ENCODE measurements at places on chromosomes 2 and 18.
A peak's percentile ranks its signal among the peaks of the same experiment; 100 is the strongest.

- DNase-seq = no peak
Observed at GRCh38 chr2:222232372-222232771, 66.4 kb downstream of the PAX3 start.

DNA sequence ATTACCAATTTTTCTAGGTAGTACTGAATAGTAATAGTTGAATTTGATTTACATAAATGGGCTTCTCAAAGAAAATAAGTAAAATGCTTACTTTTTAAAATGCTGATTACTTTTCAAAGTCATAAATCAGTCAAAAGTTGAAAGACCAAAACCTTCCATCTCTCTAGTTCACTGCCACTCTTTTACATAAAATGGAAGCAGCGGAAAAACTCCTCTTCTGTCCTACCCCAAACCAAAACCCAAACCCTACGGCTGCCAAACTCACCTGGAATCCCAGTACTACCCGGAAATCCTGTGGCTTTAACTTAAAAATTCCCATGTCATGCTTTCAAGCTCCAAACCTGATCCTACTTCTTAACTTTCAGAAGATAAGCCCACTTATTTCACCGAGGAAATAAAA is 81.2 kb upstream of the MAPRE2 start:
- DNase-seq = no peak

DNA sequence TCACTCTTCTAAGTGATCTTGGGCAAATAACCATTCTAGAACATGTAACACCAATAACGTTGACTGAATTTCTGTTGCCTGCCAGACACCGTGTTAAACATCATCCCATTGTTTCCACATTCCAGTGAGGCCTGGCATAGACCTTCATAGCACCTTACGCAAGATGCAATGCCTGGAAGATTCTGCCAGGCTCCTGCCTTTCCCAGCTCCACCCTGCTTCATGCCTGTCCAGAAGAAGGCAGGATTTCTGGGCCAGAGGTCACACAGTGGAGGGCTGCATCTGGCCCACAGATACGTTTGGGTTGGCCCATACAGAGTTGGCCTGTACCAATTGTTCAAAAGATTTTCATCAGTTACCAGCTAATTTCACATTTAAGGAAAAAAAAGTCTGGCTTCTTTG is 46.3 kb downstream of the EN1 start:
- no peak for DNase-seq

GRCh38 chr2:72145658-72146329 is 1.9 kb downstream of the CYP26B1 start:
- no peak for DNase-seq

- no peak for DNase-seq
Observed at GRCh38 chr18:48542513-48543181, 3.8 kb downstream of the CTIF start.

DNA sequence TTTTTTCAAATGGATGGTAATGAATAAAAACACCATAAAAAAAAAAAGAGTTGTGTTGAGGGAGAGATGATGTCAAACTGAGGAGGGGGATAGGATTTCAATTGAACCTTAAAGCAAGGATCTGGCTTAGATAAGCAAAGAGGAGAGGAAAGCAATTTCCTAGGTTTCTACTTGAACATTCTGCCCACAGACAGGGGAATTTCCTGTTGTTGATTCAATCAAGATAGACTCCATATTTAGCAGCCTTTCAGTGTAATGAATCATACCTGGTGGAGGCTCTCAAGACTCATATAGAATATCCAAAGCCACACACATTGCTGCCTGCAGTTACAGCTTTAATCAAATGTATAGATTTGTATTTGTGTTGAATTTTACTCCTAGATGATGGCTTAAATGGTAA is 294.4 kb upstream of the PIK3C3 start:
- no peak for DNase-seq

DNA sequence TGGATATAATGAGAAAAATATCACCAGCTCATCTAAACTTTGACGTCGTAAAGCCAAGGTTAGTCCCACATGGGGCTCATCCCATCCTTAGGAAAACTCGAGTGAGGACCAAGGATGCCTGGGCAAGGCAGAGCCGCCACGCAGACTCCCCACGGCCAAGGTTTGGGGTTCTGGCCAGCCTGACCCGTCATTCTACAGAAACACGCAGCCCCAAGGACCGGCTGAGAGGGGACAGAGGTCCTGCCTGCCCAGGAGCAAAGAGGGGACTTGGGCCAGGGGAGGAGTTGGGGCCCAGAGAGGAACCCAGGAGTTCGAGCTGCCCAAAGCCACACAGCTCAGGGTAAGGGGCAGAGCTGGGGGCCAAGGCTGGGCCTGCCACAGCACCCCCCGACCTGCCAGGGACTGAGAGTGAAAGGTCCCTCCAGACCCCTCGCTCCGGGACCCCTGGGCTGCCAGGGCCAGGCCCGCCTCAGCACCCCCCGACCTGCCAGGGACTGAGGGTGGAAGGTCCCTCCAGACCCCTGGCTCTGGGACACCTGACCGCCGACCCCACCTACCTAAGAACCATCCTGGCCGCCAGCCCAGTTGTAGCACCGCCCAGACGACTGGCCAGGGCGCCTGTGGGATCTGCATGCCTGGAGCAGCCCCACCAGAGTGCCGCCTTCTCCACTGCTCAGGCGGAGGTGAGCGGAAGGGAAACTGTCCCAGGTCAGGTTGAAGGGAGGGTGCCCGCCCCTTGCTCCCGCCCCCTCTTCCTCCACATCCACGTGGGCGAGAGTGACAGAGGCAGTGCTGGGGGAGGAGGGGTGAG is at the start of gene PDCD1:
TSS of gene PDCD1 (minus strand) at position 689 of the 811 bp plus-strand sequence. CDS start at position 633, 56 bp downstream.
- DNase-seq = no peak

- DNase-seq = no peak
Observed at GRCh38 chr18:36314098-36314497, 16.6 kb downstream of the FHOD3 start.

GRCh38 chr2:240450532-240451107 is 15.2 kb downstream of the GPC1 start:
- no peak for DNase-seq

GRCh38 chr2:121478996-121479745 is 51.5 kb upstream of the RNU4ATAC start:
- DNase-seq = no peak

DNA sequence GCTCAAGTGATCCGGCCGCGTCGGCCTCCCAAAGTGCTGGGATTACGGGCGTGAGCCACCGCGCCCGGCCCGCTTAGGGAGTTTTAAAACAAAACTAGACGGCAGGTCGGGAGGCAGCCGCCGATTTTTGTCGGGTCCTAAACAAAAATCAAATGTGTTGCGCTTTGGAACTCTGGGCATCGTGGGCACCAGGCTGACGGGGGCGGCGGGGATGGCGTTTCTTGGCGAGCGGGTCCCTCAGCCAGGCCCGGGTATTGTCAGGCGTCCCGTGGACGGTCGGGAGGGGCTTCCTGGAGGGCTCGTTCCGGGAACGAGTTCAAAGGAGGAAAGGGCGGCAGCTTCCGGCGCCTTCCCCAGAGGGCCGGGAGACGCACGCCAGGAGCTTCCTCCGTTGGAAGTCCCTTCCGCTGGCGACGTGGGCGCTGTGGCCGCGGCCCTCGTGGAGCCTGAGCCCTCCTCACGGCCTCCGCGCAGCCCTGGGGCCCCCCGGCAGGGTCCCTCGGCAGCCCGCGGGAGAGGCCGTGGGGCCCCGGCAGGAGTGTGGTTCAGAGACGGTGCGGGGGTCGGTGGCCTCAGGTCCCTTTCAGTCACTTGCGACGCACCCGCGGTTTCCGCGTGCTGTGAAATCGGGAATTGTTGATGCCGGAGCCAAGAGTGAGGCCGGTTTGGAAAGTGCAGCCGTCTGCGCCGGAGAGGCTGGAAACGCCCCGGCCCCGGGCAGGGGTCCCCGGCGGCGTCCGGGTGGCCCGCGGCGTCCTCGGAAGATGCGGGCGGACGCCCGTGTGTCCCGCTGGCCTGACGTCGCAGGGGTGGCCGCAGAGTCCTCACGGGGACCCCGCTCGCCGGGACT is 59.3 kb downstream of the EMILIN2 start:
- DNase-seq = peak; percentile 89

DNA sequence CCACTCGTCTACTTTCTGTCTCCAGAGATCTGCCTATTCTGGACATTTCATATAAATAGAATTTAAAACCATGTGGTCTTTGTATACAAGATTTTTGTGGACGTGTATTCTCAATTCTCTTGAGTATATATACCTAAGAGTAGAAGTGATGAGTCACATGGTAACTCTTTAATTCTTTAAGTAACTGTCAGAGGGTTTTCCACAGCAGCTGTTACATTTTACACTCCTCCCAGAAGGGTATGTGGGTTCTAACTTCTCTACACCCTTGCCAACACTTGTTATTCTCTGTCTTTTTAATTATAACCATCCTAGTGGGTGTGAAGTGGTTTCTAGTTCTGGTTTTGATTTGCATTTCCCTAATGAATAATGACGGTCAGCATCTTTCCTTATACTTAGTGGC is 70.9 kb downstream of the MAP3K20 start:
- DNase-seq = no peak

GRCh38 chr2:238864207-238865014 is 16.5 kb downstream of the TWIST2 start:
- peak; percentile 96 for DNase-seq

- no peak for DNase-seq
Observed at GRCh38 chr2:207224381-207224780, 58.6 kb upstream of the KLF7 start.

GRCh38 chr2:84970210-84970867 is 622 bp upstream of the KCMF1 start:
- DNase-seq = peak; percentile 75

- DNase-seq = no peak
Observed at GRCh38 chr2:84908948-84909713, 3.7 kb downstream of the TMSB10 start.

DNA sequence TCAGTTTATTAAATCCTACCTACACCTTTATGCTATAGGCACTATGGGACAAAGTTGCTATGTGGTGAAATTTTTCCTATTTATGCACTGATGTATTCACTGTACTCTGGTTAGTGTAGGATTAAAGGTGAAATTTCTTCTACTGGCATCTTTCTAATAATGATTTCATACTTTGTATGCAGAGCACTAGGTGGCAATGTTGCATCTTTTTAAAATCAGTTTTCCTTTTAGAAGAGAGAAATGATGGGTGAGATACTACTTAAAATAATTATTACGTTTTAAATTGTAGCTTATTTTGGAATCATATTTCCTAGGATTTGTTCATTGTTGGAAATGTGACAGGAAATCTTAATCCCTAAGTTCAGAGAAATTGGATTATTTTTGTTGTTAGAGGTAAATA is 150.9 kb downstream of the CD8B2 start:
- DNase-seq = no peak

- no peak for DNase-seq
Observed at GRCh38 chr2:85822766-85823165, 66.0 kb downstream of the ST3GAL5 start.

- no peak for DNase-seq
Observed at GRCh38 chr2:43375746-43376522, 149.5 kb upstream of the ZFP36L2 start.

GRCh38 chr18:79986726-79987125 is 1.6 kb downstream of the TXNL4A start:
- no peak for DNase-seq

GRCh38 chr2:109638795-109639194 is 24.6 kb downstream of the SOWAHC start:
- DNase-seq = no peak

DNA sequence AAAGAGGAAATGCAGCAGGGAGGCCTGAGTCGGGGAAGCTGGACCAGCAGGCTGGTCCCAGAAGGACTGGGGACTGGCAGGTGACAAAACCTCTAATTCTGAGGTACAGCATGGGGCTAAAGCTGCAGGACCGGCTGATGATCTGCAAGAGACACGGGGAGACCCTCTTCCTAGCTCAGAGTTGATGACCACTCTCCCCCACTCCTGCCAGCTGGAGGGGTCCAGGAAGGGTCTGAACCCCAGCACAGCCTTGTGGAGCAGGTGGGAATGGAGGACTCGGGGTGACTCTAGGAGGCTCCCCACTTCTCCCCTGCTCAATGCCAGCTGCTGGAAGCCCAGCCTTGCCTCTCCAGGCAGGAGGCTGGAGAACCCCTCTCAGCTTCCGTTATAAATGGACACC is 67.7 kb downstream of the TWIST2 start:
- DNase-seq = no peak

DNA sequence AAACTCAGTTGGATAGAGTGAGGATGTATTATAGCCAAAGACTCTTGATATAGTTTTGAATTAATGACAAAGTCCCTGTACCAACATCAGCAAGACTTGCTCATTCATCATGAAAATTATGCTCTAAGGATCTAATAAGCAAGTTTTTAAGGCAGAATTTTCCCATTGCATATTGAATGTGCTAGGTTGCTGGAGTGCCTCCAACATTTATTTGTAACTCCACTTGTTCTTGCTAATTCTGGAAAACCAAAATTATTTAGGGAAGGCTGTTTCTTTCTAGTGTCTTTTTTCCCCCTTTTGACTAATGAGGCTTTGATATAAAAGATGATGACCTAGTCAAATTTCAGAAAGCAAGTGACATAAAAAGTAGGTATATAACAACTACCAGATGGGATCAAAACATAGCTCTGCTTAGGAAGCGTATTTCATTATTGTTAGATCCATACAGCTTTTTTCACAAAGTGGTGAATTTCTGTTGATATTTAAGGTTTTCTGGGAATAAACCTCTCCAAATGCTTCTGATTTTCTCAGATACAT is 7.7 kb downstream of the SLC4A10 start:
- no peak for DNase-seq

GRCh38 chr2:180169474-180169873 is 162.4 kb upstream of the CWC22 start:
- DNase-seq = no peak

DNA sequence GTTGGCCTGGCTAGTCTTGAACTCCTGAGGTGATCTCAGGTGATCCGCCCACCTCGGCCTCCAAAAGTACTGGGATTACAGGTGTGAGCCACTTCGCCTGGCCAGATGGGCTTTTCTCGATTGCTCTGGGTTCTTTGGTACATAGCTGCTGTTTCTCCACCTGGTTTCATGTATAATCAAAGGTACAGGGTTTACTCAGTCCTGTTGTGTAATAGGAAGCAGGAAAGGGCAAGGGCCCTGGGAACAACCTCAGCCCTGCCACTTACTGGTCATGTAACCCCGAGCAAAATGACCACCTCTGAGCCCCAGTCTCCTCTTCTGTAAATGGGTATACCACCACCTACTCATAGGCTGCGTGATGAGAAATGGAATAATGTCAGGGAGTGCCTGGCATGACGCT is 34.0 kb downstream of the RMC1 start:
- no peak for DNase-seq

DNA sequence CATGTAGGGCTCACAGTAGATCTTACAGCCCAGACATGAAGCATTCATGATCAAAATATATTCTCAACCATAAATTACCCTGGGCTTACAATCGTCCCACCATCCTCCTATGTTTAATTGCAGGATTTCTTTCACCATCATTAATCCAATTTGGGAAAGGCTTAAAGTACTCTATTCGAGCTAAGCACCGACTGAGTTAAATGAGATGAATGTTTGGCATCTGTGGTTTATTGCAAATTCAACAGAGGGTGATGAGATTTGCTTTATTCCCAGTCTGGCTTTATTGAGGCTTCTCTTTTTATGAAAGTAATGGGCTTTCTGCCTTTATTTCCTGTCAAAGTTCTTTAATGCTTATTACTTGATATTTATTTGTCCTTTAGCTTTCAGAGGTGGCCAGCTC is 159.0 kb downstream of the METTL4 start:
- DNase-seq = no peak

GRCh38 chr2:222290401-222290735 is 8.4 kb downstream of the PAX3 start:
- no peak for DNase-seq

All from HuH-7.5 (cell line).